ENCODE measurements at places on chromosomes 2 and 18. TPM values are rescaled to one million over a fixed set of nuclear protein-coding genes. Genes with fewer than 3 reads are reported as not detected.

- H3K36me3 ChIP-seq, result no peaks in the 10 kb centered on the region
- no peak for DNase-seq
- H3K4me3 ChIP-seq, result no peak overlapping the region
- H3K27me3 ChIP-seq, result no peaks in the 10 kb centered on the region
- H3K27ac ChIP-seq, result no peak overlapping the region
- no peaks in the 10 kb centered on the region for H3K4me1 ChIP-seq
These were observed 360.3 kb downstream of the IRS1 start for GRCh38 chr2:226439337-226439736.

DNA sequence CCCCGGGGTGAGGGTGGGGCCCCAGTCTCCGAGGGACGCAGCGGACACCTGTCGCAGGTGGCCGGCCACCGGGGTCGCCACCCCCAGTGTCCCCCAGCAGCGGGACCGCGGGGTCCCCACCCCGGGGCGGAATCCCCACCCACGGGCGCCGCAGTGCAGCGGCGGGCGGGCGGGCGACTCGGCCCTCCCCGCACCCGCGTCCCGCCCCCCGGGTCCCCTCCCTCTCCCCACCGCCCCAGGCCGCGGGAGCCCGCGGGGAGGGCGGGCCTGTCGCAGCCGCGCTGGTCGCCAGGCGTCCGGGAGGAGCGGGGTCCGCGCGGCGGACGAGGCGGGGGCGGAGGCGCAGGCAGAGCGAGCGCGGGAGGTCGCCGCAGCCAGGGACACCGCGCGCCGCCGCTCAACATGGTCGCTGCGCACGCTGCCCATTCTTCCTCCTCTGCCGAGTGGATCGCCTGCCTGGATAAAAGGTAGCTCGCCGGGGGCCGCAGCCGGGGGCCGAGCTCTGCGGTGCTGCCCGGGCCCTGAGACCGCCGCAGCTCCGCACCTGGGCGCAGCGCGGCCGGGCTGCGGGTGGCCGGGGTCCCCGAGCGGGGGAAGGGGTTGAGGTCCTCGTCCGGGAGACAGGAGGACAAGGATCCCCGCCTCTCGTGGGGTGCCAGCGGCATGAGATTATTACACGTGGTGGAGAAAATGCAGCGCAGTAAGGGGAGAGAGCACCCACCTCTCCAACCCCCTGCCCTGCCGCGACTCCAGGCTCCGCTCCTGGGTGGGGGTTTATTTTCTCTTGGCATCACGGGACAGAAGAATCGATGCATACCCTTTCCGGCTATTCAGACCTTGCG is at the start of gene RAPGEF4:
Gene RAPGEF4, plus strand, starts transcription at position 264 of the 842 bp plus-strand sequence. Its CDS starts 139 bp downstream, at position 403.
- H3K27ac ChIP-seq, result no peak within 1 kb of the TSS
- H3K4me1 ChIP-seq, result no peaks in the 10 kb centered on the region
- peaks cover 37% of the 10 kb centered on the region for H3K27me3 ChIP-seq
- DNase-seq, result no peak
- H3K4me3 ChIP-seq, result peak within 1 kb of the TSS; percentile 23

DNA sequence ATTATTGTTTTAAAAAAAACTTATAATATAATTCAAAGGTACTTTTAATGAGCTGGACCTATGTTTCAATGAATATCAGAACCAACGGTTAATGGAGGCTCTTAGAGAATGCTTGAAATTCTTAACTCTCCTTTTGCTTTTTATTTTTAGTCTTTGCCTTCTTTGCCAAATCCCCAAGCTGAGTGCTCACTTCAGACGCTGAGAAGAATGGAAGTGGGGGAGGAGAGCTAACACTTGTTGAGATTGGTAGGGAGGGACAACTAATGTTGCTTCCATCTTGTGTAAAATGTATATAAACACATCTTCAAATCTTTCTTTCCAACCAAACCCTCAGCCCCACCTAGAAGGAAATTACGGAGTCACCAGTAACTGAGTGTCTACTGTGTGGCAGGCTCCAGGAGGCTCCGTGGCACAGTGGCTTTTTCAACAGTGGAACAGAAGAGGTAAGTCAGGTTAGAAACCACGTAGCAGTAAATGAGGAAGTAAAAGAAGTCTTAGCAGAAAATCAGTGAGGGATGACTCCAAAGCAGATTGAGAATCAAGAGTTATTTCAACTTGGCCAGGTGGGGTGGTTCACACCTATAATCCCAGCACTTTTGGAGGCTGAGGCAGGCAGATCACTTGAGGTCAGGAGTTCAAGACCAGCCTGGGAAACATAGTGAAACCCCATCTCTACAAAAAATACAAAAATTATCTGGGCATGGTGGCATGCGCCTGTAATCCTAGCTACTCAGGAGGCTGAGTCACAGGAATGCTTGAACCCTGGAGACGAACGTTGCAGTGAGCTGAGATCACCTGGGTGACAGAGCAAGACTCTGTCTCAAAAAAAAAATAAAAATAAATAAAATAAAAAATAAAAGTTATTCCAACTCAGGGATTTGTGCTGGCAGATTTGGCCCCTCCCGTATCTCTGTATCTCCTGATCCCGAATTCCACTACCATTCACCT is 45.0 kb upstream of the CREB1 start:
- H3K36me3 ChIP-seq, result no peaks in the 10 kb centered on the region
- H3K4me1 ChIP-seq, result no peaks in the 10 kb centered on the region
- H3K4me3 ChIP-seq, result no peak overlapping the region
- H3K27ac ChIP-seq, result no peak overlapping the region
- DNase-seq, result no peak

DNA sequence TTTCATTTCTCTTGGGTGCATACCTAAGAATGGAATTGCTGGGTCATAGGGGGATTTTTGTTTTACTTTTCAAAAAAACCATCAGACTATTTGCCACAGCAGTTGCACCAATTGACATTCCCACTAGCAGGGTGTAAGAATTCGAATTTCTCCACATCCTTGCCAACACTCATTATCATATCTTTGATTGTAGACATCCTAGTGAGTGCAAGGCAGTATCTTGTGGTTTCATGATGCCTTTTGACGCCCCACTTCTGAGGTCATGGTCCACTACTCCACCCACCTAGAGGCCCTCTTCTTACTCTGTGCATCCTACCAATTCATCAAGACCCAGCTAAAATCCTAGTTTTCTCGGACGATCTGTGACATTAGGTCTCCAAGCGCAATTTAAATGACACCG is 161.9 kb downstream of the MYO5B start:
- no peaks in the 10 kb centered on the region for H3K4me1 ChIP-seq
- no peaks in the 10 kb centered on the region for H3K36me3 ChIP-seq
- DNase-seq, result no peak

Gene GLI2
- 1.3 TPM for total RNA-seq

Gene IL1F10
- total RNA-seq, result not detected

Gene MOGAT1
- total RNA-seq, result 0.24 TPM

Gene NPAS2
- total RNA-seq, result 33.9 TPM

- no peak overlapping the region for H3K27ac ChIP-seq
- H3K36me3 ChIP-seq, result no peaks in the 10 kb centered on the region
- H3K27me3 ChIP-seq, result no peaks in the 10 kb centered on the region
- no peaks in the 10 kb centered on the region for H3K4me1 ChIP-seq
These were observed 51.1 kb downstream of the MTHFD2 start for GRCh38 chr2:74249406-74250122.
